ENCODE measurements at places on chromosomes 4 and X. TPM values are rescaled to one million over a fixed set of nuclear protein-coding genes. Genes with fewer than 3 reads are reported as not detected.

PLRG1 gene
- total RNA-seq, result 54.7 TPM

BGN gene
- total RNA-seq, result 21.6 TPM

JAKMIP1 gene
- 0.63 TPM for total RNA-seq

PNMA5 gene
- total RNA-seq, result not detected

ZMAT1 gene
- 5.8 TPM for total RNA-seq

FDCSP gene
- not detected for total RNA-seq

SLITRK2 gene
- total RNA-seq, result 2.1 TPM

XAGE2 gene
- not detected for total RNA-seq

DNA sequence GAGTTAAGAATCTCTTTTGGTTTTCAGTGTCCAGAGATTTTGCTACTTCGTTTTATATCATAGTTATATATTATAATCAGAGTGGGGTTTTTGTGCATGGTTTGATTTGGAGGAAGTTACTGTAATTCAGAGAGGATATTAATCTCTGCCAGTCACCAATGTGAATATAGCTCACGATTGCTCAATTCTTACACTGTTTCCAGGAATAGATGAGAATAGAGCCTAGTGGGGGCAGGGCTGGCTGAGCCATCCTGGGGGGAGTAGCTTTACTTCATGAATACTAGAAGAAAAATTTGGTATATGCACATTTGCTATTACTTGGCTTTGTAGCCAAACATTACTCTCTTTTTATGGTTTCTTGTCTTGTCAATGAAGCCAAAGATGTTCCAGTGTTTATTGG lies 60.9 kb upstream of the TRPC3 start:
- no peak for DNase-seq

DNA sequence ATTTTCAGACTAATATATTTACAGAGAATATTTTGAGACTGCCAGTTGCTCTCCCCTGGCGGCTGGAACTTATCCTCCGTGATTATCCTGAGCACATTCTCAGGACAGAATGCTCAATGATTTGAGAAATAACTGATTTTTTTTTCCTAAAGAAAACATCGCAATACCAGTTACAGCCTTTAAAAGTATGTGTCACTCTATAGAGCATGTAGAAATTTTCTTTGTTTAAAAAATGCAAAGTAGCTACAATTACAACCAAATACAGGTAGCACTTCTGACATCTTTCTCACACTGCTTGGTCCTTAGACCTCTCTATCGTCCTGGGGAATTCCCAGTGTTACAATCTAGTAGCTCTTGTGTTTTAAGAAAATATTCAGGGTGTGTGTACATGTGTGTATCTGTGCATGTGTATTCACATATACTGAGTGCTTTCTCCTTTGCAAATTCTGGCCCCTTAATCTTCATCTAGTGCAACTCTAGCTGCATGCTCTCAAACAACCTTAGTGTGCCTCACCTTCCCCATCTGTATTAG lies 13.8 kb downstream of the APBB2 start:
- no peak for DNase-seq

DNA sequence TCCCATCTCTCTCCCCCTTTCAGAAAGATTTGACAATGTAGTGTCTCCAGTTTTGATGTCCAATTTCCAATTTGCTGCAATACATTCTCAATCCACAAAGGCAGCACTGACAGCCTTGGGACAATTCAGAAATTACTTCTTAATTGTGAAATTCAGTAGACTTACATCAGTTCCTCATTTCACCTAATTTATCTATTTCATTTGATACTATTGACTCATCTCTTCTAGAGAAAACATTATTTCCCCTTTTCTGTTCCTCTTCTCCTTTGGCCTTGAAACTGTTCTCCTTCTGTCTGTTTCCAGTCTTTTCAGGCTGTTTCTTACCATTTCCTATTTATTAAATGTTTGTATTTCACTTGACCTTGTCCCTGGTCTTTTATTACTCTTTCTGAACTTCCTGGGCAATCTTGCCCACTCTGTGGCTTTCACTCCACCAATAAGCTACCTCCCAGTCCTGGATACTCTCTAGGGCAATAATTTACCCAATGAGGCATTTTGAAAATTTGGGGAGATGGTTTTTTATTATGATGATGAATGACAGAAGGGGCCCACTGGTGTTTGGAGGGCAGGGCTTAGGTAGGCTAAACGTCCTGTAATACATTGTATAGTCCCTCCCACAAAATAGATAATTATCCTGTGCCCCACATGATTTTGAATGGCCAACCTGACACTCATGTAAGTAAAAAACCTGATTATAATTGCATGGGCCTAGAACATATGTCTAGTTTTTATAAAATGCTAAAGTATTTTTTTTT lies 498.0 kb upstream of the BOD1L1 start:
- DNase-seq, result no peak

GRCh38 chr4:184284336-184284690 lies 66.6 kb upstream of the ENPP6 start:
- no peak for DNase-seq

- no peak for DNase-seq
These were observed 179.6 kb downstream of the TMA16 start for GRCh38 chr4:163673848-163674697.

DNA sequence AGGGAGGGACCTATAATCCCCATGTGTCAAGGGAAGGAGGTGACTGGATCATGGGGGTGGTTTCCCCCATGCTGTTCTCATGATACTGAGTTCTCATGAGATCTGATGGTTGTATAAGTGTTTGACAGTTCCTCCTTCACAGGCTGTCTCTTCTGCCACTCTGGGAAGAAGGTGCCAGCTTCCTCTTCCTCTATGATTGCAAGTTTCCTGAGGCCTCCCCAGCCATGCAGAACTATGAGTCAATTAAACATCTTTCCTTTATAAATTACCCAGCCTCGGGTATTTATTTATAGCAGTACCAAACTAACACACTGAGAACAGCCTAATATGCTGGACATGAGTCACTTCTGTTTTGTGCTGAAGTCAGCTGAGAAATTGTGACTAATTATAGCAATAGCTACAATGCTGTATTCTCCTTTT lies 656.9 kb upstream of the CPEB2 start:
- DNase-seq, result no peak

GRCh38 chrX:130100180-130100579 lies 10.1 kb downstream of the ELF4 start:
- no peak for DNase-seq

DNA sequence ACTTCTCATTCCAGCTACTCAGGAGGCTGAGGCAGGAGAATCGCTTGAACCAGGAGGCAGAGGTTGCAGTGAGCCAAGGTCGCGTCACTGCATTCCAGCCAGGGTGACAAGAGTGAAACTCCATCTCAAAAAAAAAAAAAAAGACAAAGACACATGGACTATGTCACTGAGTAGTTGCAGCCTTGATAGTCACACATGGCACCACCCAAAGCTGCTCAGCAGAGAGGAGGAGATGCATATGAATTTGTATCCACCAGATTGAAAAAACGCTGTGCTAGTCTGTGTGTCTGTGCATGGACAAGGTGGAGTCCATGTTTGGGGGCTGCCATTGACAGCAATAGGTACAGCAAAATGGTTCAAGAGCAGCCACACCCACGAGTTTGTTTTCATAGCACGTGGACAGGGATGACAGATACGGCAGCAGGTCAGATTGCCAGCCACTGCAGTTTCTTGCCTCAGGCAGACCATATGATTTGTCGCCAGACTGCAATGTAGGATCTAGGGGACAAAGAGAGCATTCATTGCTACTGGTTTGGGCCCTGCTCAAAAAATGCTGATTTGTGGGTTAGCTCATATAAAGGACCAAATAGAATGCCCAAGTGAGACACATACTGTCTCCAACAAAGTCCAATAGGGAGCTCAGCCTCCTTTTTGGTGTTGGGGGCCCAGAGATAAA lies 89.9 kb downstream of the CEP135 start:
- DNase-seq, result no peak

DNA sequence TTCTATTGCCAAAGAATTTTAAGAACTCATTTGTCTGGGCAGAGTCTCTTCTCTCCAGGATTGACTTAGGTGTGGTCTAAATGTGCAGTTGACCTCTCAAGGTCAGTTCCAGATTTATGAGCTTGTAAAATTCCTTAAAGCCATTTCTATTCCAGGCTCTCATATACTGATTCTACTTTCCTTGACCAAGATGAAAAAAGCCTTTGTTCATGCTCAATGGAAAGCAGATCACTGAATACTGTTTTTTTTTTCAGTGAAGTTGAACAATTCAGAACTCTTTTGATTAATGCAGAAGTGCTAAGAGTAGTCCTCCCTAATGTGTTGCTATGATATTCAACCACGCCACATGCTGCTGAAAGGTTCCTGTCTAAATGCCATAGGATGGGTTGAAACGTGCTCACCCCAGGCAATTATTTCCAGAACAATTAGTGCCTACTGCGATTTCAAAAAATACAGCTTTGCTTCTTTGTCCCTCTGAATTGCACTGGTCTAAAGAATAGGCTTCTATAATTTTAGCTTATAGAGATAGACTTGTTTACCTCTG lies 312.4 kb upstream of the PABPC5 start:
- DNase-seq, result no peak
